Putamen (tissue), 1 donor: ENCODE measurements at places on chromosomes 2 and 18.

DNA sequence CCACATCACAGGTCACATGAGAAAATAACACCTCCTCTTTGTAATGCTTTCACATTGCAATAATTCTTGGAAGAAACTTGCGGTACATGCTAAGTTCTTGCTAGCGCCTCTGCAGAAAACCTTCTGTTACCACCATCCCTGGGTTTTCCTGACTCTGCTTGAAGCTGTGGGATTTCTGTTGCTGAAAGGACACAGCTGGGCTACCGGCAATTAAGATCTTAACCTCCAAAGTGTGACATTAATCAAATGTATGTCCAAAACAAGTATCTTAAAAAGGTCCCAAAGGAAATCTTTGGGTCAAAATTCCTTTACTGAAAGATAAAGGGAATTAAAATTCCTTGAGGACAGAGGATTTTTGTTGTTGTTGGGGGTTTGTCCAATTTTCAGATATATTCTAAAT is 7.5 kb downstream of the CCBE1 start:
- no peak for DNase-seq

DNA sequence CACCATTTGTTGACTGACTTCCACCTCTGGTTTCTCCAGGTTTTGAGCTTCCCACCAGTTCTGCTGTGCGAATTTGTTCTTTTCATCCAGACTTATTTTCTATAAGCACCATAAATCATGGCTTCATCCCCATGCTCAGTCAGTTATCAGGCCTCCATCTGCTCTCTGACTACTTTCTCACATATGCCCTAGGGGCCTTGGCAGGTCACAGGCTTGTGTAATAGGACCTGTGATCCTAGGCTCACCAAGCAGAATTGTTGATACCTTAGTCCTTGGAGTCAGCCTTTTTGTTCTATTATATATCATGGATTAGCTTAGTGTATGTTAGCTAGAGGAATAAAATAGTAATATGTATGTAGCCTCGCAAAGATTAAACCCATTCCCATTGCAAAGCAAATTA is 284.2 kb upstream of the TANK start:
- no peak for DNase-seq

DNA sequence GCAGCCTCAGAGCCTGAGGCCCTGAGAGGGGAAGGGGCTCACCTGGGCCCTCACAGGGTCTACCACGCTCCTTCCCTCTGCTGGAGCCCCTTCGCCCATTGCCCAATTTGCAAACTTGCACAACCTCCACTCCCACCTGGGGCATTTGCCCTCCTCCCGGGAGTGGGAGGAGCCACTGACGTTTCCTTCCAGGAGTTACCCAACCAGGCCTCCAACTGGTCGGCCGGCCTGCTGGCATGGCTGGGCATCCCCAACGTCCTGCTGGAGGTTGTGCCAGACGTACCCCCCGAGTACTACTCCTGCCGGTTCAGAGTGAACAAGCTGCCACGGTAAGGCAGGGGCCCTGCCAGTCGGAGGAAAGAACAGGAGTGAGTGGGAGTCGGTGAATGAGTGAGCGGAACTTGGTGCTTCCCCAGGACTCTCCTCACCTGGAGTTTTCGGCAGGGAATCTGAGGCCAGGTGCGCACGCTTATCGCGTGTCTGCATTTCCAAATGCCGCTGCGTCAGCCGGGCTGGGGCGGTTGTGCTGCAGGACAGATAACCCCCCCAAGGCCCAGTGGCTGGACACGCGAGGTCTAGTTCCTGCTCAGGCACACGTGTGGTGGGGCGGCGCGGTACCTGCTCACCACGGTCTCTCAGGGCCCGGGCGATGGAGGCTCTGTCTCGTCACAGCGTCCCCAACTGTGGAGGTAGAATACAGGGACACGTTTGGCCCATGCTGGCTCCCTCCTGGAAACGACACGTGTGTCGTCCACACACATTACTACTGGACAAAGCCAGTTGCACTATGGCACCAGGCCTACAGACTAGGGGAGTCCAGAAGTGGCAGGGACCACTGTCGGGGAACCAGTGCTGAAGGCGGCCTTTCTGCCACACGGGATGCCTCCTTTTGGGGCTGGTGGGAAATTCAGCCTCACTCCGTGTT is 11.7 kb downstream of the ANO7 start:
- no peak for DNase-seq

DNA sequence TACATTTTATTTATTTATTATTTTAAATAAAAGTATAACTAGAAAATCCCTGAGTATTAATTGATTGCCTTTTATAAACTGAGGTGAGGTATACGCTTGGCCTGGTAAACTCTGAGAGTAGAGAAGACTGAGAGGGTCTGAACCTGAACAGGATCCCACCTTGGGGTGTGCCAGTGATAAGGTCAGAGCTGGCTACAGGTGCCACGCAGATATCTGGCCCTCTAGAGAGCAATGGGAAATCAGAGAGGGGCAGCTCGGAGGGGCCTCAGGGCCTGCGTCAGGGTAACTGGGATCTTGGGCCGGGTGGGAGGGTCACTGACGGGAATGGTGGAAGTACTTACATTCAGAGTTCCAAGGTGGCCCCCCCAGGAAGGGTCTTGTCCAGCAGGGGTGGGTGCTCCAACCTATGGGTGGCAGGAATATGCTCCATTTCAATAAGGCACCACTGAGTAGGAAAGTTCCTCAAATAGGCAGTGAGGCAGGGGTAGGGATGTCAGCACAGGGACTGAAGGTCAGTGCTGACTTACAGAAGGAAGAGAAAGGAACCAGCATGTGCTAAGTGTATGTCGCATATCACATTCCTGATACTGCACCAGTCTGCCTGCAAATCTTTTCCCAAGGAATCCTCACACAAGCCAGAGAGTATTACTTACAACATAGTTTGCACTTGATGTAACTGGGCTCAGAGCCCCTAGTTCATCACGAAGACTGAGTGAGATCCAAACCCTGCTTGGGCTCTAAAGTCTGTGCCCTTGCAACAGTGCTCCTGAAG is 706.0 kb upstream of the RAB6C start:
- DNase-seq = no peak

- DNase-seq = no peak
Measured at GRCh38 chr2:12478151-12479064, 238.3 kb upstream of the TRIB2 start.

DNA sequence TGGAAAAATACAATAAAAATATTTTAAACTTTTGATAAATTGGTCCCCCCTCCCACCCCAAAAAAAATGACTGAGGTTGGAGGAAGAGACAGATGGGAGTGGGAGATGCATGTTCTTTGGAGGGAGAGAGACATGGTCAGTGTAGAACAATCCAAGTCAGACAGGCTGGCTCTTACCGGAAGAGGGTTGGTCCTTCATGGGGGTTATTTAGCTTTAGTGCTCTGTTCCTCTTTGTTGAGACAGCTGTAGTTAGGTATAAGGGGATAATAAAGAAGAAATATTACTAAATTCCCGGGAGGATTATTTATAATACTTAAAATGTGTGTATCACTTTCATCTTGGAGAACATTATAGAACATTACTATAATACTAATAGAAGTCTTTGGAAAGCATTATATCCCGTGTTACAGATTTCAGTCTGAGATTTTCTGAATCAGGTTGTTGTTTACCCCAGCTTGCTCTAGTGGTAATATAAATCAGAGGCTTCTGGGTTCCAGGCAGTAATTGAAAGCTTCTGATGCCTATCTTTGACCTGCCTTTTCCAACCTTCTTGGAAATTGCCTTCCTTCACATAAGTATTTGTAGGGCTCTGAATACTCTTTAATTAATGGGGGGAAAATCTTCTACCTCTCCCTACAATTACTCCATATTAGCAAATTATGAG is 87.7 kb downstream of the SPTBN1 start:
- DNase-seq = no peak

DNA sequence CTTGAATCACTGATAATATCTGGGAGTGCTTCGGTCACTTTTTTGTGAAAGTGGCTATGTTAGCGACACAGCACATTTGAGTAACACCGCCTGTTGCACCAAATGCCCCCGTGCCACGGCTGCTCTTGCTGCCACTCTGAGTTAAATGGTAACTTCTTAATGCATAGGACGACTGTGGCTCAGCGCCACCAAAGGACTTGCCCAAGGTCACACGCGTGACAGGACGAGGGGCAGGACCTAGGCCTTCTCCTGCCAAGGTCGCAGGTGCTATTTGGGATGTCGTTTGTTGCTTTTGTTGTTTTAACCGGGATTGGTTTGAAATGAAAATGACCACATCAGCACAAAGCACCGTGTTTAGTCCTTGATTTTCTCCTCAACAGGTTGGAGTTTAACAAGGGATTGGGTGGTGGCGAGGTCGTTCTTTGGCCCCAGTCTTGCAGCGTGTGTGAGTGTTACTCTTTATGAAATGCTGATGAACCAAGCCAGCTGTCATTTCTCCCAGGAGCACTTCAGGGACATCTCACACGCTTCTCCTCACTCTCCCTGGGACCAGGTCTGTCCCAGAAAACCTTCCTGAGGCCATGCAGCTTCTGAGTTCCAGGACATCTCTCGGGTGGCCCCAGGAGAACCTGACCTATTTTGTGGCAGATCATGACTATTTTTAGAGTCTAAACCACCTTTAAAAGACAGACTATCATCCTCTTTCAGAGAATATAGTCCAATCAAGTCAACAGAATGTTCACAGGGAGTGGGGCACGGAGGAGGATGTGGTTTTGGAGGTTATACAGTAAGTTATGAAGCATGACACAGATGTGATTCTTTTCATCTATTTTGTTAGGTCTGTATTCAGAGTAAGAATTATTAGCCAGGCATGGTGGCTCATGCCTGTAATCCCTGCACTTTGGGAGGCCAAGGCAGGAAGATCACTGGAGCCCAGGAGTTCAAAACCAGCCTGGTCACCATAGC is 49.9 kb downstream of the MTCL1 start:
- DNase-seq = no peak

- DNase-seq = no peak
Measured at GRCh38 chr18:23812546-23813440, 123.5 kb downstream of the LAMA3 start.

DNA sequence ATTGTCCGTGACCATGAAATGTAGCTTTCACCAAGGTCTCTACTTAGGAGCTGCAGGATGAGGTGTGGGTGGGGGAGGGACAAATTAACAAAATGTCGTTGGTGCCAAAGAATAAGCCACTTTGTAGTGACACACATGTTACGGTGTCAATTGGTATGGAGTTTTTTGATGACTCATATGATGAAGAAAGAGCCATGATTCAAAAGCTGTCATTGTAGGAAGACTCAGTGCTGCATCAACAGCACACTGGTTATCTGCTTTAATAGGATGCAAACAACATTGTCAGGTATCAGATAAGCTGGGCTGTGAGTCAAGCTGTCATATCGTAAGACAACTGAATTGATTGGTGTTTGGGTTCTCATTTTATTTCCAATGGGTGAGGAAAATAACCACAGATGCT is 36.6 kb upstream of the BOD1L2 start:
- DNase-seq = no peak

DNA sequence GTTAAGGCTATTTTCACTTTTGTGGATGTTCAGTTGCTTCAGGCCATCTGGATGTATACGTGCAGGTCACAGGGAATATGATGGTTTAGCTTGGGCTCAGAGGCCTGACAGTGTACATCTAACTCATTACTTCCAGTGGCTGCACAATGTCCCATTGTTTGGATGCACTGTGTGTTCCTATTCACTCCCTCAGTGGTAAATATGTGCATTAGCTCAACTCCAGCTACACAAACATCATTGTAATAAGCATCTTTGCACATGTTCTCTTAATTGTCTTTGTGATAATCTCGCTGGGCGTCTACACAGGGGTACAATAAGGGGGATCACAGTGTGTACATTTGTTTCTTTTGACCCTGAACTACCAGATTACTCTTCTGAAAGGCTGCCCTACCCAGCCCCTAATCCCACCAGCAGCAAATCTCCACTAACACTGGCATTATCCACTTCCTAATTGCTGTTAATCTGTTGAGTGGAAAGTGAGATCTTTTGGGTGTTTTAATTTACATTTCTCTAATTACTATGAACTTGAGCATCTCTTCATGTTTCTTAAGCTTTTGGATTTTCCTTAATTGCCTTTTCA is 56.1 kb upstream of the POLE4 start:
- peak; percentile 80 for DNase-seq

- DNase-seq = no peak
Measured at GRCh38 chr2:225465827-225466226, 66.3 kb downstream of the NYAP2 start.

GRCh38 chr2:8059255-8059654 is 622.6 kb upstream of the ID2 start:
- no peak for DNase-seq

DNA sequence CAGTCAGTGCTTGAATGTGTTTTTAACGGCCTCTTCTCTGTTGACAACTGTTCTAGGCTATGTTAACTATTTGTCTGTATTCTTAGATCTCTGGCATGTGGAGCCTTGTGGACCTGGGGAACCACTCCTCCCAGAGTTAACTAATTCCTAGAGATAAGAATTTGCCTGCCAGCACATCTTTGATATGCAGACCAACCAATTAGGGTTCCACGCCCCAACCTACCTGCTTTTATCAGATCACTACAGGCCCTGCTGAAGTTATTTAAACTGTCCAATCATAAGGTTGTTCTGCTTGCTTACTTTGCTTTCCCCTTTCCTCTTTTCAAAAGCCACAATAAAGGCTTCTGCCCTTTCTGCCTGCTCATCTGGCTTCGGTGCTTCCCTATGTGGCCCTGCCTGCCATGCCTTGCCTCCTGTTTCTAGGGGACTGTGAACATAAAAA is 8.5 kb upstream of the CYBRD1 start:
- DNase-seq = no peak

- no peak for DNase-seq
Measured at GRCh38 chr2:8412082-8412481, 269.8 kb upstream of the ID2 start.

DNA sequence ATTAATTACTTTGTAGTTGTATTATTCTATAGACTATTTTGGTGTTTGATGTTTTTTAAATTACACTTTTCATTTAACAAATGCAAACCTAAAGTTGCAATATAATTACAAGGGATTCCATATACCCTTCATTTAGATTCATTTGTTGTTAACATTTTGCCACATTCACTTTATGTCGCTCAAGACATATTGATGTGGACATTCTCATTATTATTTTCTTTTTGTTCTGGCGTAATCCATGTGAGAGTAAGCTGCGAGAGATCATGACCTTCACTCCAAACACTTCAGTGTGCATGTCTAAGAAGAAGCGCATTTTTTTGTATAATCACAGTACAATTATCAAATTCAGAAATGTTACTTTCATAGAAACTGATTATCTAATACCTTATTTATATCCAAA is 280.6 kb downstream of the CALCRL start:
- no peak for DNase-seq

DNA sequence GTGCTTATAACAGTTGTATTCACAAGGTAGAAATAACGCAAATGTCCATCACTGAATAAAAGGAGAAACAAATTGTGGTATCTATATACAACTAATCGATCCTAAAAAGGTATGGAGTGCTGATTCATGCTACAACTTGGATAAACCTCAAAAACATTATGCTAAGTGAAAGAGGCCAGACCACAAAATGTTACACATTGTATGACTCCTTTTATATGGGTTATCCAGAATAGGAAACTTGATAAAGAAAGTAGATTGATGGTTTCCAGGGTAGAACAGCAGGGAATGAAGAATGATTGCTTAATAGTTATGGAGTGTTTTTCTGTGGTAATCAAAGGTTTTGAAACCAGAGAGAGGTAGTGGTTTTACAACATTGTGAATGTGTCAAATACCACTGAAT is 432.2 kb upstream of the TRIB2 start:
- no peak for DNase-seq
